ENCODE measurements at places on chromosomes 5 and 9. TPM values are rescaled to one million over a fixed set of nuclear protein-coding genes. Genes with fewer than 3 reads are reported as not detected.

COL27A1 gene
- 36.0 TPM for total RNA-seq

DNA sequence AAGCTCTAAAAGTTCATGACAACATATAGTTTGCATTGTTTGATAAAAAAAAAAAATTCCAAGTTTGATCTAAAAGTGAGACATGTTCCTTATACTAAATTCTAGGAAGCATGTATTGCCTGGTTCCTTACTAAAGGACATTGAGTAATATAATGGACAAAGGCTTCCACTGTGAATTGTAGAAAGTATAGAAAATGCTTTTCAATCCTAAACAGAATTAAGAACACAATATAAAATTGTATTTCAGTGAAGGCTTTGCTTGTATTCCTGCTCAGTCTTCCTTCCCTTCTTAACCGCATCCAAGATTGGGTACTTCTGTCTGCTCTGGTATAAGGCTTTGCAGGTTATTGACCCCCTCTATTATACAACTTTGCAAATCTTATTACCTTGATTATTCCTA is 2.4 kb downstream of the RECK start:
- DNase-seq, result no peak

GRCh38 chr5:1054799-1055775 is 46.5 kb downstream of the NKD2 start:
- DNase-seq, result no peak

GRCh38 chr5:139852696-139853095 is 57.1 kb downstream of the PSD2 start:
- no peak for DNase-seq

- DNase-seq, result no peak
These were observed 173.6 kb downstream of the GAPVD1 start for GRCh38 chr9:125434986-125435775.

CYSRT1 gene
- total RNA-seq, result 2.2 TPM

- no peak for DNase-seq
These were observed 43.3 kb upstream of the ISOC1 start for GRCh38 chr5:129051283-129051682.

ARAP3 gene
- 6.0 TPM for total RNA-seq
